Brain (organoid and tissue), 16 donors: ENCODE measurements at places on chromosomes 4 and X.

DNA sequence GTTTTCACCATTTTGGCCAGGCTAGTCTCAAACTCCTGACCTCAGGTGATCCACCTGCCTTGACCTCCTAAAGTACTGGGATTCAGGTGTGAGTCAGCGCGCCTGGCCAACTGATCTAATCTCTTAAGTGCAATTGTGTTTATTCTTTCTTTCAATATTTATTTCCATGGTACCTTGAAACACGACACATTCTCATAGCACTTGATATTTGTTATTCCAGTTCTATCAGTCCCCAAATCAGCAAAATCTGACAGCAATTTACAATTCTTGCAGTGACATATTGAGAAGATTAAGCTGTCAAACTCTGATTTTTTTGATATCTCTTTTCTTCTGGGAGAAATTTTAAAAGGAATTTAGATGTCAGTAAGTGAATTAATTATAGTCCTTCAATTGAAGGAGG is 218.1 kb upstream of the FAT4 start:
- DNase-seq = no peak

DNA sequence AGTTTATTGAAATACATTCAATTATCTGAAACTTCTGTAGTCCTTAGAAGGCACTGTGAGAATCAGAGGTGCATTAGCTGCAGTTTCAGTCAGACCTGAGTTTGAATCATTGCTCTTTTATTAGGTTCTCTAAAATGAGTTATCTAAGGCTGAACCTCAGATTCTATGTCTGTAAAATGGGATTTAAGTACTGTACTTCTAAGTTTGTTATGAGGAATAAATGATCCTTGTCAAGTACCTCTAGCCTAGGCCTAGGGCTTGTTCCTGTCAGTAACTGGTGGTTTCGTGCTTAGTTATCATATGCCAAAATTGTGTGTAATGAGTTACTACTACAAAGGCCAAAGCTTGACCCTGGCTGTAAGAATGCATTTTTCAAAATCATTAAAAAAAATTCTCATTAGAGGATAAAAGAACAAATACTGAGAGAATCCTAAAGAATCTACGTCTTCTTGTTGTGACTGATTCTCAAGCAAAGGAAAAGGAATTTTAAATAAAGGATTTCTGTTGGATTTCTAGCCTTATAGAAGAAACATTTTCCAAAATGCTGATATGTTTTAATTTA is 65.8 kb downstream of the SLIT2 start:
- no peak for DNase-seq

DNA sequence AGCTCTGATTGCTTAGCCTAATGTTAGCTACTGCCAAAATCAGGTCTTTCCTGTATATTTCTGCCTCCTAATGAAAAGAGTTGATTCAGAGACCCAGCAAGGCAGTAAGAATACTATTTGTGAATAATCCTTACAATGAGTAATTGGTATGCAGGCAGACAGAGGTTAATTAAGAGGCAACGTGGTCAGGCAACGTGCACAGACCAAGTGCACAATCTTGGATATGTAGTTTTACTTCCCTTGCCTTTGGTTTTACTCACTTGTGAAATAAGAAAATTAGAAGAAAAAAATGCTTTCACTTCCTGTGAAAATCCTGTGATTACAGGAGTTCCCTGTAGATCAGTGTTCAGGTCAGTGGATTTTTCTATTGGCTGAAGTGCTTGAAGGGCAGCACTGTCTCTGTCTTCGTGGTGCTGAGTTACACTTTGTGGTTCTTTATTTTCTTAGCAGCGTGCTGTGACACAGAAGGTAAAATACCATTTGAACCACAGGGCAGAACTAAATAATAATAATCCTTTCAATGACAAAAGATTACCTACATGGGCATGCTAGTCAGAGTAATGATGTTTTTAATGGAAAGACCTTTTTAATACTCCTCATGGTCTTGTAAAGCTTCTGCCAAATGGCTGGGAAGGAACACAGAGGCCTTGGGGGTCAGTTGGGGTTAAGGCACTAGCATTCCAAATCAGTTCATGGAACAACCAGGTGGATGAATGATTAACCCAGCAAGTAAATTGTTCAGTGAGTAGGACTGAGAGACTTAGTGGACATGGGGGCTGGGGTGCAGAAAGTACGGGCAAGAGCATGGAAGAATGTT is 430.9 kb downstream of the MAPK10 start:
- no peak for DNase-seq

DNA sequence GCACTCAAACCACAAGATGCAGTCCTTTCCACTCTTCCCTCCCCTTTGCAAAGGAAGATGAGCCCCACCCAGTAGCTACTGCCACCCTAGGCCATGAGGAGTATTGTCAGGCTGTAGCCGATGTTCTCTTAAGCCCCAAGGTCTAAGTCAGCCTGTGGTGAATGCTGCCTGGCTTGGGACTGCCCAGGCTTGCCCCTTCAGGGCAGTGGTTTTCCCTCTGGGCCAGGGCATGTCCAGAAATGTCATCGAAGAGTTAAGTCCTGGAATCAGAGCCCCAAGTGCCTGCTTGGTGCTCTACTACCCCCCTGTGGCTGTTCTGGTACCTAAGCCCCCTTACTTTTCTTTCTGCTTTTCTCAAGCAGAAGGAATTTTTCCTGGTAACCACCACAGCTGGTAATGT is 11.8 kb upstream of the PGK1 start:
- no peak for DNase-seq

GRCh38 chr4:64784125-64784524 is 374.9 kb upstream of the TECRL start:
- DNase-seq = peak; percentile 14

- no peak for DNase-seq
Measured at GRCh38 chr4:118287711-118288451, 64.9 kb downstream of the PRSS12 start.

DNA sequence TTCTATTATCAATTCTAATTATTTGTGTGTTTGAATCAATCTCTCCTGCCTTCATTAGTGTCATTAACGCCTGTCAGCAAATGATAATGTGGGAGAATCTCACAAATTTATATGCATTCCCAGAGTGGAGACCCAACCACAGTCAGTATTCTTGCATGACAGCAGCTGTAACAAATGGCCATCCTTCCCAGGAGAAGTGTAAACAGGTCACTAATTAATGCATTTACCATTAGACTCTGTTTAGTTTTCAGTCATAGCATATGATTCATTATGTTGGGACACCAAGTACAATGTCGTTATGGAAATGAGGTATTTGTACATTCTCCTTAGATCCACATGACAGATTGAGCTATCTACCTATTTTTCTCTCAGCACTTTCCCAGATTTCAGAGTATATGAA is 50.5 kb downstream of the CT47B1 start:
- no peak for DNase-seq

DNA sequence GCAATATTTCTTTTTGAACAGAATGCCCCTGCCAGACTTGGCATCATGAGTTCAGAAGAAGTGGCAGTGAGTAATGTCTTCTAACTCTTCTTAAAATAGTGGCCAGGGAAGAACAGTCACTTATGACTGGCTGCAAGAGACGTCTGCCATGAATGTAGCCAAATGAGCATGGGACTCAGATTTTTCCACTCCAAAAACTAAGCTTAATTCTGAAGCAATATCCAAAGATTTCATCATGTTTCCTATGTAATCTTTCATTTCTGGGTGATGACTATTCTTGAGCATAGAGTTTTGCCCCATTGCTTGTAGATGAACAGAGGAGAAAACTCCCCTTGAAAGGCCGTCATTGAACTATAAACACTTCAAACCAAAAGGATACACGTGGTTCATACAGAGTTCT is 11.8 kb downstream of the AMBN start:
- DNase-seq = no peak

DNA sequence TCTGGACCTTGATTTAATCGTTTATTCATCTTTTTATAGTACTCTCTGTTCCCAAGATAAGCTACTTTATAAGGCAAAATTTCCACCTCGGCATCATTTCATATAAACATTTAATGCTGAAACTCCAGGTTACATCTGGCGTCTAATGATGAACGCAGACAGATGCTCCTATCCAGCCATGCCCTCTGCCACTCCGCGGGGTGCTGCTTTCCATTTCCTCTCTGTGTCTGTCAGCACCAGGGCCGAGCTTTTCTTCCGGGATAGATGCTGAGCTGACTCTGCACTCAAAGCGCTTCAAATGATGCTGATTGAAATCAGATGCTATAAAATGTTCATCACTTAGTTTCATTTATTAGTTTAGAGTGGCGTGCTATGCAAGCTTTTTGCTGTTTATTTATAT is 80.5 kb upstream of the HELT start:
- DNase-seq = peak; percentile 67

- DNase-seq = peak; percentile 97
Measured at GRCh38 chr4:87843936-87844335, 11.2 kb downstream of the MEPE start.

GRCh38 chr4:100516225-100516624 is 1.6 kb downstream of the EMCN start:
- DNase-seq = no peak

DNA sequence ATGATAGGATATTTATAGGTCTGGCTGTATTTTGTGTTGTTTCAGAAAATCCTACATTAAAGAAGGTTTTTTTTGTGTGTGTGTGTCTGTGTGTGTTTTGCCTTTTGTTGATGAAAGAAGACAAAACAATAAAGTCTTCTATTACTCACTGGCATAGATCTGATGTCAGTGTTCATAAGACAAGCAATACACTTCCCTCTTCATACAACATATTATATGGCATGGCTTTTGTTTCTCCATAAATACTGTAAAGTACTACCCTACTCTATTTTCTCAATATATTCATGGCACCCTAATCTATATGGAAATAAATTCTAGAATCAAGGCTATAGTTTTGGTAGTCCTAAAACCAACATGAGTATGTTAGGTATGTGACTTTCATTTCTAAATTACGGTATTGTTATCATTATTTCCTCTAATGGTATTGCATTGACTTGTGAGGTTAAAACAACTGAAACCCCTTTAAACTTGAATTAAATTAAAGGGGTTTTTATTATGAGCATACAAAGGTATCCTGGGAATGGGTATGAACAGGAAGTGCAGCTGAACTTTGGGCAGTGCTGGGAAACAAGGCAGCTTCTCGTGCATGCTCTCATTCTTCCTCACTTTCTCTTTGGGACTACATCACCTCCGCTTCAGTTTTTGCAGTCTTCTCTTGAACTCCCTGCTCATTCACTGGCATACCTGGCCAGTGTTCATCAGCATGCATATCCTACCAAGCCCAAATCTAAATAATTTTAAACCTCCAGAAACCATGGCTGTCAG is 70.5 kb upstream of the PRSS48 start:
- DNase-seq = no peak

DNA sequence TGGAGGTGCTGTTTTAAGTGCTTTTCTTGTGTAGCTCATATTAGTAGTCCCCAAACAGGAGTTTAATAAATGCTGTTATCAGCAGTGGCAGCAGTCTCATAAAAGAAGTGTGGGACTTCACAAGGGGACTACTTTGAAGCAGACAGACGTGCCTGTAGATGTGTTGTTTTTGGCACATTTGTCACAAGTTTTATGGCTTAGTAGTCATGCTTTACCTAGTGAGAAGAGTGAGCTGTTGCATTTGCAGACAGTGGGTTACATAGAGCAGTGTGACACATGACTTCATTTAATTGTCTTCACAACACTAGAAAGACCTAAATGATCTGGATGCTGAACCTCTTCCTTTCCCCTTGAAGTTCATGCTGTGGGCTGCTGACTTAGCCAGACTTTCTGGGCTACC is 149.5 kb upstream of the MBNL3 start:
- DNase-seq = no peak

DNA sequence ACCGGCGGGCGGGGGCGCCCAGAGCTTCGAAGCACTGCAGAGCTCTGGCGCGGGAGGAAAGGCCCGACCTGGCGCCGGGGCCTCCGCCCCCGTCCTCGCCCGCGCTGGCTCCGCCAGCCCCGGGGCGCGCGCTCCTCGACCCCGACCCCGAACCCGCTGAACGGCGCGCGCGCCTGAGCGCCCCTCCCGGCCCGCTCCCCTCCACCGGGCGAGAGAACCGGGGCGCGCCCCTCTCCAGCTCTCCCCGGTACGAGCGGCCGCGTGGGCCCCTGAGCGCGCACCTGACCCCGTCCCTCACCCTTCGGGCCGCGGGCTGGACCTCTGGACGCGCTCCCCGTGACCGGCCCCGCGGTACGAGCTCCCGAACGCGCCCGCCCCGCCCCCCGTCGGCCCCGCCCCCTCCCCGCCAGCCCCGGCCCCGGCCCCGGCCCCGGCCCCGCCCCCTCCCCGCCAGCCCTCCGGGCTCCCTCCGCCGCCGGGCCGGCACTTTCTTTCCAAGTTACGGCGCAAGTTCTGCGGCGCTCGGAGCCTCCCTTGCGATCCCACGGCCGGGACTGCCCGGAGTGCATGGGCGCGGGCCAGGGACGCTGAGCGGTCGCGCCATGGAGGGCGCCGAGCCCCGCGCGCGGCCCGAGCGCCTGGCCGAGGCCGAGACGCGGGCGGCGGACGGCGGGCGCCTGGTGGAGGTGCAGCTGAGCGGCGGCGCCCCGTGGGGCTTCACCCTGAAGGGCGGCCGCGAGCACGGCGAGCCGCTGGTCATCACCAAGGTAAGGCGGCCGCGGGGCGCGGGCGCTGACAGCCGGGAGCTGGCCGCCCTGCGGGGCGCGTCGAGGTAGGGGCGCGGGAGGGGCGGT is at the start of gene SHROOM2:
Gene SHROOM2, plus strand, starts transcription at position 486 of the 854 bp plus-strand sequence. Its CDS starts 117 bp downstream, at position 603.
- no peak for DNase-seq

DNA sequence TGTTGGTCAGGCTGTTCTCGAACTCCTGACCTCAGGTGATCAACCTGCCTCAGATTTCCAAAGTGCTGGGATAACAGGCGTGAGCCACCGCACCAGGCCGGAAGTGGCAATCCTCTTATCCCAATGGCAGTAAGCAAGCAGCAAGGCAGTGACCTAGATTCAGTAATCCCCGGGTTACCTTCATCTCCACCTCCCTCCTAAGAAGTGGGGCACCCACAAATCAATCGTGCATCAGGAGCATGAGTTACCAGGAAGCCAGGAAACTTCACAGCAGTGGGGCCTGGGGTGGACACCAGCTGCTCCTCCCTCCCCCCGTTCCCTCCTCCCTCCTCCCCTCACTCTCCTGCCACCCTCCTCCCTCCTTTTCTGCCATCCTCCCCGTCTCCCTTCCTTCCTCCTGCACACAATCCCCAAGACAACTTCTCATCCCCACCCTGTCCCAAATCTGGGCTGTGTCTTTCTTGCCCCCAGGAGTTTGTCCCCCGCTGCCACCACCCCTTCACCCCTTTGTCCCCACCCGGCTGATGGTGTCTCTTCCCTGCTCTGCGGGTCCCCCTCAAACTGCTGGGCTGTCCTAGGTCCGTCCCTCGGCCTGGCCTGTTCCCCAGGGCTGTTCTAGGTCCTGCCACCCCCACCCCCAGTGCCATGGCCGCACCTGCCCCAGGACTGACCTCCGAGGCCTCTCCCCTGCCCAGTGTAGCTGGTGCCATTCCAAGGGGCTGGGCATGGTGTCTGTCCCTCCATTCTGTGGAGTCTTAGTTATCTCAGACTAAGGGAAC is 2.2 kb downstream of the PDE6B start:
- DNase-seq = no peak

DNA sequence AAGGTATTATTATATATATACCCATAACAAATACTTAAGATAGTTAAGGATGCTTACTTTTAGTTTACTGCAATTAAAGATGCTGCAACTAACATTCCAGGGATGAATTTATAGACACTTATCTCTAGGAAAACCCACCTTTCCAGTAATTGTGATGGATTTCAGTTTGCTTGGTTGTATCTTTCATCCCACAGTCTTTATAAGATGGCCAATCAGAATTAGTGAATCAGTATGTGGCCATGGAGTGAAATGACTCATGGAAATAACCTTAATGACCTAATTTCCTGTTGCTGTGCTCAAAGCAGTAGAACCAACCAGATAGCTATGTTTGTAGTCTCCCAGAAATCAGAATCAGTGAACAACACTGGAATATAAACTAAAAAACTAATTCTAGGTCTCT is 26.4 kb downstream of the MOSPD2 start:
- DNase-seq = no peak

GRCh38 chr4:40448875-40449274 is 113.7 kb downstream of the CHRNA9 start:
- DNase-seq = no peak
